ENCODE measurements at places on chromosomes 11 and 22.

DNA sequence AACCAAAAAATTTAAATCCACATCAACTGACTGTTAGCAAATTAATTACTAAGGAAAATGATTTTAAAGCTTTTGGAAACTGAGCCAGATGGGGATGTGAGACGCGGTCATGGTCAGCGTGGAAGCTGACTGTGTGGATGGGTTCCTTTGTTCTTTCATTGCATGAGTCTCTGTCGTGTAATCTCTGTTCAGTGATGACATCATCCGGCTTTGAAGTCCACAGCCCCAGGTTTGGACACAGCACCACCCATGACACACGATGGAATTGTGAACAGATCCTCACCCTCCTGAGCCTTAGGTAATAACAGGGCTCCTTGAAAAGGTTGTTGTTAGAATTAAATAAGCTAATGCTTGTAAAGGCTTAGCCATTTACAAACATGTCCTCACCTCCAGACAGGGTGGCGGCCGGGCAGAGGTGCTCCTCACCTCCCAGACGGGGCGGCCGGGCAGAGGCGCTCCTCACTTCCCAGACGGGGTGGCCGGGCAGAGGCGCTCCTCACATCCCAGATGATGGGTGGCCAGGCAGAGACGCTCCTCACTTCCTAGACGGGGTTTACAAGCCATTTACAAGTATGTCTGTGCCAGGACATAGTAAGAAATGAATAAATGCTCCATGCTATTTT, 677.3 kb downstream of the TBC1D22A start:
- DNase-seq, result no peak

DNA sequence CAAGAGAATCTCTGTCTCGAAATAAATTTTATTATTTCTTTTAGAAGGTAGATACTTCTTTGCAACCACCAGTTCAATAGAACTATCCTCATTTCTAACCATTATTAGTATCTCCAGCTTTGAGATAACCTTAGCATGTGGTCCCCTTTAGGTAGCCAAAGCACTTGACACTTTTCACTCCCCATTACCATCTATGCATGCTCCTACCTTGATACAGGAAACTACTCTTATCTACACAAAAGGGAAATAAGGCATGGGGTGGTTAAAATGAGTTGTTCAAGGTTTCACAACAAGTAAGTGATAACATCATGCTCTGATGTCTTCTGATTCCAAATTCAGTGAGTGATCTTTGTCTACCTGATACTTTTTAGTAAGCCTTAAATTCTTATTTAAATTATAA, 308.2 kb upstream of the CHORDC1 start:
- no peak for DNase-seq

DNA sequence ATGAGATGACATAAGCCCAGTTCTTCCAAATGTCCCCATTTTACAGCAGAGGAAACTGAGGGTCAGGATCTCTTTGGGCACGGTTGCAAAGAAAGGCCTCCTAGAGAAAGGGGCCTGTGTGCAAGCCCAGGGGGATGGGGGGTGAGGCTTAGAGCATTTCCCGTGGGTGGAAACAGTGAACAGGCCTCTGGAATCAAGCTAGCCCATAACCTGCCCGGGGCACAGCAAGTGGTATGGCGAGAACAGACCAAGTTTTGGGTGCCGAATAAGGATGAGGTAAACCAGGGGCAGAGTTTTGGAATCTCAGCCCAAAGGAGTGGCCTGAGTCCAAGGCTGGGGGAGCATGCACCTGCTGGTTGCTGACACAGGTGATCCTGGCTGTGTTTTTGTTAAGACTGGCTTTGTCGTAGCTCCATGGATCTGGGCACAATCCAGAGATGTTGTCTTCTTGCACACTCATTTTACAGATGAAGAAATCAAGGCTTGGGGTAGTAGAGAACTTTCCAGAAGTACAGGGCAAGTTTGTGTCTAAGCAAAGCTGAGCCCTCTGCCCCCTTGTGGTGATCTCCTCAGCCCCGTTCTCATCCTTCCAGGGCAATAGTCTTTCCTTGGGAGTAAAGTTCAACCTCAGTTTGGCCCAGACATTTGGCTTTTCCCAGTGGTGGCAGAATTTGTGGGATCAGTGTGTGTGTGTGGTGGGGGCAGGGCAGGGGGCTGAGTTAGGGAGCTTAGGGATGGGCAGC, 53.5 kb upstream of the MYEOV start:
- no peak for DNase-seq

- DNase-seq, result no peak
Measured at GRCh38 chr11:45507916-45508315, 157.5 kb downstream of the CHST1 start.

- no peak for DNase-seq
Measured at GRCh38 chr11:62067741-62068140, 56.1 kb upstream of the INCENP start.

GRCh38 chr11:131955904-131956303, 585.5 kb downstream of the NTM start:
- no peak for DNase-seq

DNA sequence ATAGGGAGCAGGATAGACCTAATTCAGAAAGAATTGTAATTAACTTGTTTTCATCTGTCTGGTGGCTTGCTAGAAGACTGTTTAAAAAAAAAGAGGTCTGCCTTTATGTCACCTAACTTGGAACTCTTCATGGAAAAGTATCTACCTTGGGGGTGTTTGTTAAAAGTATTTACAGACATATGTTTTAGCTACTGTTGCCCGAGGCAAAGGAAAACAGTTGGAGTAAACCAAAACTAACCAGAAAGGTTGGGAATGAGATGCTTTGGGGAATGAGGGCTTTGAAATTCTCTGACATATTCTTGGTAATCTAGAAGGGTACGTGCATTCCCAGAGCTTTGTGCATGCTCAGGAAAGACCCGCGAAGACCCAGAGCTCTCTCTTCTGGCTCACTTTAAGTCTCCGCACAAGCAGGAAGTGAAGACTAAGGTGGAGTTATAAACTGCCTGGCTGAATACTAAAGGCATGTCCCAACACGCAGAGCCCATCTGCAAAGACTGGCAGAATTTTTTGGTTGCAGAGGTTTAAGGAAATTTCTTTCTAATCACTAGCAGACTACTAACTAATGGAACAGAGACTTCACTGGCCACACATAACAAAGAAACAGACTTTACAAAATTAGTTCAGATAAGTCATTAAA, 33.2 kb downstream of the HIKESHI start:
- no peak for DNase-seq

DNA sequence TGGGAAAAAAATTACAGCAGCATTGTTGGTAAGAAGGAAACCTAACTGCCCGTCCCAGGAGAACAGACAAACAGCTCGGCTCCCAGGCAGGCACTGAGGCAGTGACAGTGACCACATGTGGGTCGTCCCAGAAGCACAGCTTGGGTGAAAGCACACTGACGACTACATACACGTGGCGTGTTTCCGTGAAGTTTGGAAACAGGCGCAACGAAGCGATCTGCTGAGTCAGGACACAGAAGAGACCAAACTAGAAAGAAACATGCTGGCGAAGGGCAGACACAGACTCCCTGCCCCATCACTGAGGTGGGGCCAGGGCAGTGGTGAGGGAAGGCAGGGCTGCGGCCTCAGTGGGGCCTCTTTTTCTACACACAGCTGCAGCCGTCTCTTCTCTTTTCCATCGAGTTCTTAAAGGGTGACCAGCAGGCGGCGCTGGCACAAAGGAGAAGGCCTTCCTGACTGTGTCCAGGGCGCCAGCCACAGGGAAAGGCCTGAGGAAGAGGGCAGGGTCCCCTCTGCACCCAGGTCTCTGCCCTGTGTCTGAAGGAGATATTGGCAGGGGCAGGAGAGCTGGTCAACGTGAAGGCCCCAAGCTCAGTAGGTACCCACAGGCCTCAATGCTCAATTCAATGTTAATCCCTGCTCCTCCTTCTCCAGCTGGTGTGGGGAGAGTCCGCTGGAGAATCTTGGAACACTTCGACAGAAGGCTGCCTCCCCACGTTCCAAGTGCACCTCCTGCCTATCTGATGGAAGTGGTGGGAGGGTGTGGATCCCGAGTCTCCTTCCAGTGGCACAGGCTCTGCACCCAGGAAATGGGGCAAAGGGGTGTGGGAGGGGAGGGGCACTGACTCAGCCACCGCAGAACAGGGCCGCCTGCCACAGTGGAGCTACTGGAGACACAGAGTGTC, 19.9 kb downstream of the CARS1 start:
- DNase-seq, result peak; percentile 34

DNA sequence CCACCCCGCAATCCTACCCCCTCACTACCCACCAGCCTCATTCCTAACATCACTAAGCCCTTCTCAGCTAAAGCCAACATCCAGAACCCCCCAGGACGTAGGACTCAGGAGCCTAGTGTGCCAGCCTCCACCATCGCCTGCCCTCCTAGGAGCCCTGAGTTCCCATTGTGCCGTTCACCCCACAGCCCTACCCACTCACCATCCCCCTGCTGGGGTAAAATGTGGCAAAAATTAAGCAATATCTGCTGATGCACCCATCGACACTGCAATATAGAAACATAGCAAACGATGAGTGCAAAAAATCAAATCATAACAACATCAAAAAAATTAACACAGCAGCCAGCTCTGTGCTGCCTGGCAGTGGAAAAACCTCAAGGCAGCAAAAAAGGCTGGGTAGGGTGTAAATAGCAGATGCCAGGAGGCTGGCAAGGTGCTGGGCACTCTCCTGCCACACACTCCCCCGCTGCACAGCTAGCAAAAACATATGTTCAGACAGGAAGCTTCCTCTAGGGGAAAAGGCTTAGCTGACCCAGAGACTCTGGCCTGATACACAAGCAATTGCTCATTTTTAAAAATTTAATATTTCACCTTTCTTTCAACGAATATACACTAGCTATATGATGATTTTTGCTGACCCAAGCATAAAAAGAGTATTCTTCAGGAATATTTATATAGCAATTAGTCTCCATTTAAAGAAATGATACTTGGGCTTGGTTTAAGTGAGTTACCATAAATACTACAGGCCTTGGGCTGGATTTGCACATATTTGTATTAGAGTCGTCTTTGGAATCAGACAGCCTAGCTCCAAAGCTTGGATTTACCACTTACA, 33.8 kb downstream of the PRDM10 start:
- DNase-seq, result no peak

DNA sequence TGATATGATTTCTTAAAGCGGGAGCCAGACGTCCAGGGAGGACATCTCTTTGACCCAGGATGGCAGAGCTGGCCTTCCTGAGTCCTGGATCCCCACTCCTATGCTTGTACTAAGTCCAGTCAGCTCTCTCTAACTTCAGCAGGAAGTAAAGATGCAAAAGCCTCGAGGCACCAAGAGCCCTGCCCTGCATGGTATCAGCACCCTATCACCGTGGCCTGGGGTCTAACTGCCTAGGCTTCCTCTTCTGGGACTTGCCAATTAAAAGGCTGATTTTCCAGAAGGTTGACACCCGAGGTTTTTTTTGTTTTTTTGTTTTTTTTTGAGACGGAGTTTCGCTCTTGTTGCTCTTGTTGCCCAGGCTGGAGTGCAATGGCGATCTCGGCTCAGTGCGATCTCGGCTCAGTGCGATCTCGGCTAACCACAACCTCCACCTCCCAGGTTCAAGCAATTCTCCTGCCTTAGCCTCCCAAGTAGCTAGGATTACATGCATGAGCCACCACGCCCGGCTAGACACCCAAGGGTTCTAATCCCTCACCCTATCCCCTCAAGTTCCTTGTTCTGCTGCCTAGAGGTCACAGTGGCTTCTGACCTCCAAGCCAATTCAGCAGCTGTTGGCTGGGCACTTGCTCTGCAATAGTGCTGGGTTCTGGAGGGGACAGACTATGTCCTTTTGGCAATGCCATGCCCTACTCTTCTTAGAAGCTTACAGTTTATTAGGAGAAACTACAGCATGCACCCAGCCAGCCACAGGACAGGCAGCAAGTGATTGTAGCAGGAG, 50.6 kb upstream of the FTH1 start:
- DNase-seq, result no peak

DNA sequence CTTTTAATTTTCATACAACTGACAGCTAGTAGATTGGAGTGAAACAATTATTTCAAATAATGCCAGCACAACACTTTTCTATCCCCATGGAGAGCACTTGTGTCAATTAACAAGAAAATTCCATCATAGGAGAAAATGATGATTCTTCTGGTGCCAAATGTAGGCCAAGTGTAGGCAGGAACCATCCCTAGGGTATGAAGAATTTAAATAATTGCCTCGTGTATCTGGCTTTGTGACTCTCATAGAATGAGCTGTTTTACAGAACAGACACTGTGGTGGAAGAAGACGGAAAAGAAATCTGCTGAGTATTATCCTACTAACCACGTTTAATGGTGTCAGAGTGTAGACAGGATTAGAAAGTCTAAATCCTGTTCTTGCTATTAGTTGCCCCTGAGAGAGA, 1542.2 kb downstream of the LRRC4C start:
- DNase-seq, result no peak

DNA sequence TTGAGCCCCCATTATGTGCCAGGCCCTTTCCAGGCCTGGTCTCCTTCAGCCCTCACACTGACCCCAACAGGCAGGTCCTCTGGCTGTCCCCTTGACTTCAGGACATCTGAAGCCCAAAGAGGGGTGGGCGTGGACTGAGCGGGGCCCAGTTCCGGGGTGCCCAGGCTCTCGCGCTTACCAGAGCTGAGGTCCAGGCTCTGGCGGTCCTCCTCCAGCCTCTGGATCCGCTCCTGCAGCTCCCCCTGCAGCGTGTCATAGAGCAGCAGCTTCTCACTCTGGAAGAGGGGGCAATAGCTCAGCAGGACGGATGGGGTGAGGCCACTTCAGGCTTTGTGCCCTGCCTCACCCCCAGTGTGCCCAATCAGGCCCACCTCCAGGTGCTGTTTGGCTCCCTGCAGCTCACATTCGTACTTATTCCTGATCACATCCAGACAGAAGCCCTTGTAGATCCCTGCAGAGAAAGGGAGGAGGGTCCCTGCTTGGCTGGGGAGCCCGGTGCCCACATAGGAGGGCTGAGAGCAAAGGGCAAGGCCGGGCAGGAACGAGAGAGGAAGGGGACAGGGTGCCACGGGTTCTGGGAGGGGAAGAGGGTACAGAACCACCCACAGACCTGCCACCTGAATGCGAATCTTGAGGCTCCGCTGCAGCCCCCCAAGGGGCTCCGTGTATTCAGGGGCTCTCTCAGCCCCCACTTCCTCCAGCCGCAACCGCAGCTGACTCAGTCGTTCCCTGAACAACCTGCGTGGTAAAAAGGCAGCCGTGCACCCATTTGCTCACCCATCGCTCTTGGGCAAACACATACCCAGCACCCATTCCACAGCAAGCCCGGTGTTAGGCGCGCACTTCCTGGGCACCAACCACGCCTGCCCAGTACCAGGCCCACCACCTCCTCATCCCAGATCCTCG, 4.1 kb downstream of the BRMS1 start:
- no peak for DNase-seq

DNA sequence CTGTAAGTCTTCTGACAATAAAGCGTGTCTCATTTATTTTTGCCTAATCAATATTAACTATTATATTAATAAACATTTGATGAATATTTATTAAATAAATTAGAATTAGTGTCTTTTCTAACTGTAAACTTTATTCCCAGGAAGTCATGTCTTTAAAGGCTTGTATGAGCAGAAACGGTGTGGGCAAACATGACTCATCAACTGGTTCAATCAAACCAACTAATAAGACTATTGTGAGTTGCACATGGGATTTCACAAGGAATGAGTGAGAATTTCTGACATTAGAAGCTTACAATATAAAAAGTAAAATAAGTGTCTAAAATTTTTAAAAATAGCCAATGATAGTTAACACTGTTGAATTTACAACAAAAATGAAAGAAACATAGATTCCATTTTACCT, 259.2 kb upstream of the CTSC start:
- DNase-seq, result no peak
